ENCODE measurements at places on chromosomes 16 and 17. TPM values are rescaled to one million over a fixed set of nuclear protein-coding genes. Genes with fewer than 3 reads are reported as not detected.
A peak's percentile ranks its signal among the peaks of the same experiment; 100 is the strongest.

Gene UNC13D
- total RNA-seq = 2.4 TPM

- H3K36me3 ChIP-seq = no peaks in the 10 kb centered on the region
- H3K4me1 ChIP-seq = no peaks in the 10 kb centered on the region
- no peak for DNase-seq
- H3K4me3 ChIP-seq = no peak overlapping the region
These were observed 61.2 kb upstream of the NETO2 start for GRCh38 chr16:47204736-47205504.

Gene CACNG3
- total RNA-seq = 2.2 TPM

- H3K4me1 ChIP-seq = no peaks in the 10 kb centered on the region
- no peak for DNase-seq
These were observed 72.9 kb downstream of the MRM1 start for GRCh38 chr17:36674278-36674650.

DNA sequence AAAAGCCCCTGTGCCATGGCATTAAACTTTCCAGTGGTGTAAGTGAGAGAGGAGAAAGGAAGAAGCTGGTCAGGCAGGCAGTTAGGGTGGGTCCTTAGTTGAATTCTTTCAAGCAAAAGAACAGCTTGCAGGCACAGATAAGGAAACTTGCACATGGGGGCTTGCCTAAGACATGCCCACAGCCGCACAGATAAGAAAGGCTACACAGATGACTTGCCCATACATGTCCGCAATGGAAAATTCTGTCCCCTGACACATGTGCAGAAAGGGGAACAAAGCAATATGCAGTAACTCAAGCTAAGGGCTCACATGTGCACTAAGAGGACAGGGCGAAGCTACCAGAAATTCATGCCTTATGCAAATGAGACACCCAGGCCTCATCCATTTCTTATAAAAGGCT lies 69.9 kb downstream of the GSG1L start:
- H3K27ac ChIP-seq = no peak overlapping the region
- H3K4me3 ChIP-seq = no peak overlapping the region
- H3K27me3 ChIP-seq = no peaks in the 10 kb centered on the region
- peaks cover 4% of the 10 kb centered on the region for H3K36me3 ChIP-seq
- H3K4me1 ChIP-seq = no peaks in the 10 kb centered on the region

DNA sequence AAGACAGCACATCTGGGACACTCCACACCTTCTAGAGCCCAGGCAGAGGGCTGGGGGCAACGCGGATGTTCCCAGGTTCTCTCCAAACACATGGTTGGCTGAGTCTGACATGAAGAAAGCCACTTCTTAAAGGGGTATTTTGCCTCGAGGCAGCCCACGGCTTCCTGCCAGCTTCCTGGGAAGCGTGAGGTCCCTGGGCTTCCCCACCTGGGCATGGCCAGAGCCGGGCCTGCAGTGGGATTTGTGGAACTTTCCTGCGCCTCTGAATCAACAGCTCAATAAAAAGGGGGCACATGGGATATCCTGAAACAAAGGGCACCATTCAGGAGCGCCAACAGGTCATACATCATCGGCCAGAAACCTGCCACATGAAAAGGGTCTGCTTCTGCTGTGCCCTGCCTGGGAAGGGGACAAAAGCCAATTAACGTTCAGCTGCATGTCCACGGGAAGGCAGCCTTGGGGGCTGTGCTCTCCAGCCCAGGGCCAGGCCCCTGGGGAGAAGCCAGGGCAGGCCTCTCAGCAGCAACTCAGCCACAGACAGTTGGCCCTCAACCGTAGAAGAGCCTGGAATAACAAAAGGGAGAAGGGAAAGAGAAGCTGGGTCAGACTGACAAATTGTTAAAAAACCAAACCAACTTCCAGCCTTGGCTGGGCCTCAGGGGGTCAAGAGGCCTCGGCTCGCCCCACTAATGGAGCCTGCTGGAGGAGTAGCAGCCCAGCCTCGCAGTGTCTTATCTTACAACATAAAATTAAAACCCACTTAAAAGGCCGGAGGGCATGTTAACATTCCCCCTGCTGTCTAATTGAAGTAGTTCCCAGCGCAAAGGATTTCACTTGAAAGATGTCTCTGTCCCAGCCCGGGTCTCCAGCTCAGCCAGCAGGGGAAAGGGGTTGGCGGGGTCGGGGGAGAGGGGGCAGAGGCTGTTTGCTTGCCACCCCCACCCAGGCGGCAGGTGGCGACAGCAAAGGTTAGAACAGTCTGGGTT lies 34.2 kb downstream of the TBX4 start:
- H3K4me3 ChIP-seq = peak overlapping the region; percentile 20
- no peaks in the 10 kb centered on the region for H3K36me3 ChIP-seq
- DNase-seq = peak; percentile 47
- H3K27ac ChIP-seq = peak overlapping the region; percentile 73

GRCh38 chr17:78479369-78479768 lies 97.8 kb downstream of the DNAH17 start:
- peaks cover 2% of the 10 kb centered on the region for H3K27me3 ChIP-seq
- no peak for DNase-seq
- H3K27ac ChIP-seq = no peak overlapping the region
- peaks cover 5% of the 10 kb centered on the region for H3K36me3 ChIP-seq
- H3K4me3 ChIP-seq = no peak overlapping the region
- H3K4me1 ChIP-seq = peaks cover 5% of the 10 kb centered on the region

DNA sequence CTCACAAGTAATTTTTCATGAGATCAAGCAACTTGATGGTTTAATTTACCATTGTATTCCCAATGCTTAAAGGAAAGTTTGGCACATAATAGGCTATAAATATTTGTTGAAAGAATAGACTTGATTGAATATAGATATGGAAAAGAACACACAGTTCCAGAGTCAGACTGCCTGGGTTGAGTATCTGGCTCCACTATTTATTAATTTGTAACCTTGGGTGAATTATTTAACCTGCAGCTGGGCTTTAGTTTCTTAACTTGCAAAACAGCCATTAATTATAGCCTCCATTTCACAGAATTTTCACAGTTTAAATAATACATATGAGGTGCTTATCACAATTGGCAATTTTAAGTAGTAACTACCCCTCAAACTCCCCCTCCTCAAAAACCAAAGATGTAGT lies 73.6 kb downstream of the NCOR1 start:
- no peak for DNase-seq
- no peak overlapping the region for H3K27ac ChIP-seq
- peaks cover 4% of the 10 kb centered on the region for H3K36me3 ChIP-seq

Gene WNT9B
- not detected for total RNA-seq
